ENCODE measurements at places on chromosomes 5 and 9.

DNA sequence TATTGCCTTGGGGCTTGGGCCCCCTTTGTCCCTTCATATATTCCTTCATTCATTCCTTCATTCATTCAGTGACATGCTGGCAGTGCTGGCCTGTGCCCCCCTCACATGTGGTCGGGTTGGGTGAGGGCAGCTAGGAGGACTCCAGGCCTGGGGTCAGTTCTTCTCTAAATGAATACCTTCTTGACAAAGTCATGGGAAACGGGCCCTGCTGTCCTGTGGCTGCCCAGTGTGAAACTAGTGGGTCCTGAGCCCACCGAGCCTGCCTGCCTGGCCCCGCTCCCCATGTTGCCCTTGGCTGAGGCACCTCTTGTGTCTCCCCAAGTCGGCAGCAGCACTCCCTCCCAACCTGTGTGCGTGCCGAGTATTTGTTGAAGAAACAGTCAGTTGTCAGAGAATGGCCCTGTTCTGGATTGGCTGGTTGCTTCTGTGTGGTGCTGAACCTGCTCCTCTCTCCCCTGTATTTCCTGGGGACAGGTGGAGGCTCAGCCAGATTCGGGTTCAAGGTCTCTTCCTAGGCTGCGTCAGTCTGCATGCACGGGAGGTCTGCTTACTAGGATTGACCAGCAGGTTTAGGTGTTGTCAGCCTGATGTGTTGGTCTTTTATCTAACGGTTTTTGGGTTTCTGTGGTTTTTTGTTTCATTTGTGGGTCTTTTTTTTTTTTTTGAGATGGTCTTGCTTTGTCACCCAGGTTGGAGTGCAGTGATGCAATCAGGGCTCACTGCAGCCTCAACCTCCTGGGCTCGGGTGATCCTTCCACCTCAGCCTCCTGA, 3.0 kb upstream of the CEL start:
- no peak for DNase-seq

- DNase-seq = no peak
Observed at GRCh38 chr5:126826619-126827215, 49.8 kb downstream of the LMNB1 start.

GRCh38 chr9:104992659-104993058, 64.7 kb upstream of the ABCA1 start:
- DNase-seq = no peak

GRCh38 chr5:180041301-180042274, 30.0 kb downstream of the RNF130 start:
- no peak for DNase-seq

DNA sequence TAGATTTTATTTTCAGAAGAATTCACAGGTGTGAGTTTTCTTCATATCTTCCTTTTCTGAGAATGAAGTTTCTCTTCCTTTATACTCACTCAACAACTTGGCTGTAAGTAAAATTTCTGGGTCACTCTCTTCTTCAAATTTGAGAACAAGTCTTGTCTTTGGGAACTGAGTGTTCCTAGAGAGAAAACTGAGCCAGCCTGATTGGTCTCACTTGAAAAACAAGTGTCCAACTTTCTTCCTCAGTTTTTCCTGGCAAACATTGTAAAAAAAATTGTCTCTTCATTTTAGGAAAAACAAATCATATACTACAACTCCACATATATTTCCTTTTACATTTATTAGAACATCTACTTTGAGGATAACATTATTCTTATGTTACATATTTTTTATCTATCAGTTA, 156.1 kb upstream of the GHR start:
- no peak for DNase-seq

DNA sequence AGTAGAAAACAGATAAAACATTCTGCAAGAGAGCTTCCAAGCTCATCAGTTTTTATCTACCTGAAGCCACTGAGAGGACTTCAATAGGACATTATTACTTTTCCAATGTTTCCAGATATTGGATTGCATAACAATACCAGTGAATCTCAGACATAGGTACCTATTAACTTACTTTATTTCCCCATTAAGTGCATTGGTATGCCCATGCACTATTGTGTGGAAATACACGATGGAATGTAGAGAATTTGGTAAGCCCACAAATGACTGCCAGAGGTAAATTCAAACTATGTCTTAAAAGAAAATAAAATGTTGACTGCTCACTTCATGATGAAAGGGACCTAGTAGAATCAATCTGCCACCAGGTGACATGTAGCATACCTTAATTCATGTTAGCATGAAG, 48.1 kb upstream of the PRR16 start:
- DNase-seq = no peak

- no peak for DNase-seq
Observed at GRCh38 chr5:140073296-140073695, 30.2 kb upstream of the NRG2 start.

GRCh38 chr5:137856916-137857862, 10.5 kb upstream of the MYOT start:
- DNase-seq = no peak

- no peak for DNase-seq
Observed at GRCh38 chr9:129394061-129394885, 216.2 kb upstream of the IER5L start.

DNA sequence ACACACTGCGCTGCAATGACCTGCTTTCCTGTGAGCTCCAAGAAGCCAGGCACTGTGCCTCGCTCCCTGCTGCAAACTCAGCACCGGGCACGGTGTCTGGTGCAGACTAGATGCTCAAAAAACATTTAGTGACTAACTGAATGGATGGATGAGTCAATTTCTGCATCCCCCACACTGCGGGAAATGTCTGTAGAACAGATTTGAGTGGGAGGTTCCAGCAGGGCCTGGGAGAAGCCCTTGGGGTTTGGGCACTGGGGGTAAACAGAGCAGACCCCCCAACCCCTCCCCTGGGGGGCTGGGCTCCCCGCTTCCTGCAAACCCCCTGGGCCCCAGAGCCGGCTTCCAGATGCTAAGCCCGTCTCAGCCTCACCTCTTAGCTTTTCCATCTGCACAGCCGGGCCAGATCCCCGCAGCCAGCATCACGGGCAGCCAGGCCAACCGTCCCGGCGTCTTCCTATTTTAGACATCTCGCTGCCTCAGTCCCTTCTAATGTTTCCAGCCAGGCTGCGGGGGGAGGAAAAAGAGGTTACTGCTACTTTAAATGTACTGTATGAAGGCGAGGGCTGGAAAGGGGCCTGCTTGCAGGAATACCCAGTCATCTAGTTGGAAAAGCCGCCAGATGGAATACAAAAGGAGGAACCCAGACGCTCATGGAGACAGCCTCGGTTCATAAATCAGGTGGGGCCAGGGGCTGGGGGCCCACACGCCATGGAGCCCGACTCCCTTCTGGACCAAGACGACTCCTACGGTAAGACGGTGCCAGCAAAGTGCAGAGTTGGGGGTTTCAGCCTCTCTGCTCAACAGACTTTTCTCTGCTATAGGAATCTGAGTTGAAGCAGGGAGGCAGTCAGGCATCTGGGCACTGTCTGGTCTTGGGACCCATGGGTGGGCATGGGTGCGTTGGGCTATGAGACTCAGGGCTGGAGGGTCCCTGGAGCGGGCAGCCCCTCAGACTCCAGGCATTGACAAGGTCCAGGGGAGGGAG, 67.1 kb upstream of the GGTA1 start:
- DNase-seq = no peak

GRCh38 chr5:116068028-116068632, 16.7 kb upstream of the COMMD10 start:
- no peak for DNase-seq

DNA sequence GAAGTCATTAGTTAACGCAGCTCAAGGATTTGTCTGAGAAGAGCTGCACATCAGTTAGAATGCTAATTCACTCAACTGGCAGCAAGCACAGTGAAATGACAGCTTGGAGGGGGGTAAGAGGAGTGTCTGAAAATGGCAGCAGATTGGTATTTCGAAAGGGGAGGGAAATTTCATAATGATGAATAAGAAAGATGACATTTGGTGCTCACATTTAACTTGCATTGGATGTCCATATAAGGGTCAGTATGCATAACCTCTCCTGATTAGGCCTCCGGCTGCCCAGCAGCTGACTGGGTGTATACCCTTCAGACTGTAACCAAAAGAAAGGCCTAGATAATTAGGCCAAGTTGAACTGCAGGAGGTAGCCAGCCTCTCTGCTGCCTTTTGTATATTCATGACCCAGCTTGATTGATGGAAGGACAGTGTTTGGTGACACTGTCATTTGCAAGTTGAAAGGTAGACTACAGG, 131.0 kb downstream of the PBX3 start:
- no peak for DNase-seq

DNA sequence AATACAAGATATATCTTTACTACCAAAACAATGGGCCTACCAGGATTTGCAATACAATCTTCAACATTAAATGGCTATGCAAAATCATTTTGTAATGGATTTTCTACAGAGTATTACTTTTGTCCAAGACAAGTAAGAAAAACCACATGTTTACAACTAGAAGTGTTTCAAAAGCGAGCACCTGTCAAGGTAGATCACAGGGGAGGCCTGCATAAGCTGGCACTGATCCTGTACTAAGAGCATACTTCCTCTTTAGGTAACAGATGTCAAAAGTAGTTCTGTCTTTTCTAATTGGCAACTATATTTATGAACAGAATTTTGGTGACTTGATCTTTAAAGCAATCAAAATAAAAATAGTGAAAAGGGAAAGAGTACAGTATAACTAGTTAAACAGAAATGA, 249.0 kb downstream of the MLLT3 start:
- no peak for DNase-seq

DNA sequence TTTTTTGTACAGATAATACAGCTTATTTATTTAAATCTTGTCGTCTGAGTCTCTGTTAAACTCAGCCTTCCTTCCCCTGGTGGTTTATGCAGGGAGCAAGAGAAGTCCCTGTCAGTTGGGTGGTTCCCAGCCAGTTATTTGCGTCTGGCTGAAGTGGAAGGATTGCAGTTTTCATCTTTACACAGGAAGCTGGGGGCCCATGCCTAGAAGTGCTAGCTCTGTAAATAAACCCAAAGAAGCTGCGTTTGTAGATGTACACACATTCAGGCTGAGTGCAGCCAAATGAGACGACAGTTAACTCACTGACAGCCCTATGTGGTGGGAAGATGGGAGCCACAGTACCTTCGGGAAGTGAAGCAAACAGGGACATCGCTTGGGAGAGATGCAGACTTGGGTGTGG, 122.1 kb downstream of the SAXO1 start:
- no peak for DNase-seq

- no peak for DNase-seq
Observed at GRCh38 chr9:37100327-37100726, 20.0 kb upstream of the ZCCHC7 start.

DNA sequence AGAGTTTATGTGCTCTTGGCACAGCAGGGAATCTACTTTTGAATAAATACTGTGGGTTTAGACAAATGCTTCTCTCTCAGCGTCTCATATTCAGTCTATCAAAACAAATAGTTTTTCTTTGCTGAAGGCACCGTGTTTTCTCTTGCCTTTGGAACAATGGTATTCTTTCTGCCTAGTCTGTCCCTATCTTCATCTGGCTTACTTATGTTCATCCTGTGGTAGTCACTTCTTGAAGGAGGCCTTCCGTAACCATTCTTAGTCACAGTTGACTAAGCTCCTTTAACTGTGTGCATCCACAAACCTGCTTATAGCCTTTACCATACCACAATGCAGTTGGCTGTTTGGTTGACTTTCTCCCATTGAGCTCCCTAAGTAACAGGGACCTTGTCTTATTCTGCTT, 45.9 kb downstream of the LARP1 start:
- no peak for DNase-seq

DNA sequence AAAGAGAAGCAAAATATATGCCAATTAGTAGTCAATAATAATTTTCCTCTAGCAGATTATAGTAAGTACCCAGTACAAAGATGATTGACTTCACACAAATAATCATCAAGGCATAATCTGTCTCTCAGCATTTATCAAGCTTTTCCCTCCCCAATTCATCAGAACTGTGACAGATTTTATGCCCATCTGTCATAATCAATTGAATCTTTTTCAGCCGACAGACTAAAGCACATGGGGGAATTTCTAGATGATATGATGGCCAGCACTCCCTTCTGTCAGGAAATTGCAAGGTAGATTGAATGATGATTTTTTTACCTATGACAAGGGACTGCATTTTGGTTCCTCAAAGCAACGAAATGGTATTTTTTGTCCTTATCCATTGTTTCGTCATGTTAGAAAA, 227.1 kb upstream of the CYLC2 start:
- no peak for DNase-seq

DNA sequence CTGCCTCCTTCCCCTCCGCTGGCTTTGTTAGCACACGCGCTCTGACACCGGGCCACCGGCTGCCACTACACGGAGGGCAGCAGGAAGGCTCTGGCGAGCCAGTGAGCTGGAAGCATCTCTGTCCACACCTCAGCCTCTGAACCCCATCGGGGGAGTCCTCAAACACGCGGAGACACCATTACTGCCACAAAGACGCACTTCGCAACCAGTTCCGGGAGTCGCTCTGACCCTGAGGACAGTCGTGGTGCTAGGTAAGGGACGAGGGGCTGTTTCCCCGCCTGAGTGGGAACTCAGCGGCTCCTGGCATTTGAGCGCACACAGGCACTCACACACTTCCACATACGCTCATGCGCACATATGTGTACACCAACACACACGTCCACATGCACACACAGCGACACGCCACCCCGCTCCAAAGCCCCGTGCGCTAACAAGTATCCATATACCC, 160.0 kb downstream of the C9orf152 start:
- DNase-seq = no peak

DNA sequence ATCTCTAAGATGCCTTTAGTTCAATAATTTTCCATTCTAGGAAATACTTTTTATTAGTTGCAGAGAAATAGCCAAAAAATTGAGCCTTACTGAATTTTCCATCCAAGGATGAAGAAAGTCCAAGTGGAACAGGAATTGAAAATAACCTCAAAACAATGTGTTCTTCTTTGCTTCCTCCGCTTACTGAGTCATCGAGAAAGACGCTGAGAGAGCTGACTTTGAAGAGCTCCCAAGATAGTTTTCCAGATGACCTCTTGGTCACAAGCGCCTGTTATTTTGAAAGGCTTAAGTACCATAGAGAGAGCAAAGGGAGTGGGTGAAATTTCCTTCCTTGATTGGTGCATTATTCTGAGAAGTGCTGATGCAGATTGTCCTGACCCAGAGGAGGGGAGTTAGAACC, 253.5 kb upstream of the ATP10B start:
- no peak for DNase-seq

- DNase-seq = no peak
Observed at GRCh38 chr9:92767066-92768054, 2.7 kb upstream of the BICD2 start.

- DNase-seq = no peak
Observed at GRCh38 chr5:140221697-140222223, 46.8 kb downstream of the CYSTM1 start.

DNA sequence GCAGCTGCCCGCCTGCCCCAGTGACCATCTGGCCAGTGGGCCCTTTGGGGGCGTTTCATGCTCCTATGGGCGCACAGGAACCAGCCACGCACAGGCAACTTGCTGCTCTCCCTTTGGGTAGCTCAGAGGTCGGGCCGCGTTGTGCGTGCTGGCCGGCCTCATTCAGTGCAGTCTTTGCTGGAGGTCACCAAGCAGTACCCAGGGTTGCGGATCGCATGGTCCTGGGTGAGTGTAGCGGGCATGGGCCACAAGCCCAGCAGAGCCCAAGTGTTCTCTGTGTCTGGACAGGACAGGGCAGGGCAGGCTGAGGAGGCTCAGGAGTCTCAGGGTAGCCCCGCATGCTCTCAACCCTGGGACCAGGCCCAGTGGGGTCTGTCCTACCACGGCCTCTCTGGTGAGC, 9.9 kb upstream of the MRNIP start:
- DNase-seq = no peak
